ENCODE measurements at places on chromosomes 6 and 20.

DNA sequence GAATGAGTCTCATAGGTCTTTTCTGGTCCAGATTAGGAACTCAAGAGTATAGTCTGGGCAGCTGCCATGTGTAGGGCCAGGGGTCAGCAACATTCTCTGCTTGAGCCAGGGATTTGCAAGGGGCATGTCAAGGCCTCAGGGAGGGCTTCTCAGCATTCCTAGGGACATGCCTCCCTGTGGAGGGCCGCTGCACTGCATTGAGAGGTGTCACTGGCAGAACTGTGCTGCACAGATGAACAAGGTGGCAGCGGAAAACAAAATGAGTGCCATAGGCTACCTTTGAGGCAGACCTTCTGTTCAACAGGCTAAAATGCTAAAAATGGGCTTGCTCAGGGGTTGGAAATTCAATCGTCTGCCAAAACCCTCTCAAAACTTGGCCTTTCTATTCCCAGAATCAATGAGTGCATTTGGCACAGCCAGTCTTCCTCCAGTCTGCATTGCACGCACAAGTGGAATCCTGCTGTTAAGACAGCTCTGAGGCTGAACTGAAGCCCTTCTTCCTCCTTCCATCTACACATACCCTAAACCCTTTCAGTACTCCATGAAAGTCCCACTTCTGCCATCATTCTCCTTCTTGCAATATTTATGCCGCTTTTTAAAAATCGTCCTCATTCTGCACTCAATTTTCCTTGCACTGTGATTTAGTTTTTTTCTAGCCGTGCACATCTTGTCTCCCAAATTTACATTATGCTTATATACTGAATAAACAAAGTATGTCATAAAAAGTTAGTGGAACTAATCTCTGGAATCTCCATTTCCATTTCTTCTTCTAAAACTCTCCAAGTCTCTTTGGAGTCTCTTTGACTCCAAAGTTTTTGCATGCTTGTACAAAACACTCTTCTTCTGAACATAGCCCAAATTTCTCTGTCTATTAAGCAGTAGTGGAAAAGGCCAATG, 51.7 kb downstream of the SLC26A8 start:
- DNase-seq = no peak

- DNase-seq = peak; percentile 21
These were observed 75.1 kb downstream of the CARMIL1 start for GRCh38 chr6:25354078-25354932.

DNA sequence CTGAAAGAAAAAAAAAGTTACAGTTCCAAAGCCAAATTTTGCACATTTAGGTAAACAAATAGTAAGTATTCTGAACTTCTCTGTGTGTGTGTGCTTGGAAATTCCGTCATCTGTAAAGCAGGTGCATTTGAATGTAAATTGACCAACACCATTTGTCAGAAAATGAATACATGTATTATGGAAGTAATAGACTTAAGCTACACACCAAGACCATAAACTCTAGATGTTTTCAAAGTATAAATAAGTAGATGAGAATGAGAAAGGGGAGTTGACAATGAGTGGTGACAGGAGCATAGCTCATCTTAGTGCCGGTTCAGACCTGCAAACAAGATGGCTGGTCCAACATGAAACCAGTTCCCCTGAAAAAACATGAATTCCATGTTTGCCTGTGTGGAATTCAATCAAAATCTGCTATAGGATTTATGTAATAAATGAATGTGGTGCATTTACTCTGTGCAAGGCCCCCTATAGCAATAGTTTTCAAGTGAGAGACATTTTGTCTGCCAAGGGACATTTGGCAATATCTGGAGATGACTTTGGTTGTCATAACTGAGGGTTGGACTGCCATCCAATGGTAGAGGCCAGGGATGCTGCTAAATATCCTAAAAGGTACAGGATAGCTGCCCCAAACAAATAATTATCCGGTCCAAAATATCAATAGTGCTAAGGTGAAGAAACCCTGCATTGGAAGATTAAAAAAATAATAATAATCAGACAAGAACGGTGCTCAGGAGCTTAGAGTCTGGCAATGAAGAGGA, 11.0 kb upstream of the FILIP1 start:
- no peak for DNase-seq

GRCh38 chr6:36302227-36302976, 32.5 kb downstream of the PNPLA1 start:
- DNase-seq = peak; percentile 78
